ENCODE measurements at places on chromosomes 3 and 15.

GRCh38 chr3:99357131-99357530 is 281.3 kb upstream of the COL8A1 start:
- no peak overlapping the region for H3K27ac ChIP-seq
- no peaks in the 10 kb centered on the region for H3K27me3 ChIP-seq
- no peaks in the 10 kb centered on the region for H3K4me1 ChIP-seq
- DNase-seq: no peak
- H3K36me3 ChIP-seq: no peaks in the 10 kb centered on the region
- H3K4me3 ChIP-seq: no peak overlapping the region

- no peaks in the 10 kb centered on the region for H3K27me3 ChIP-seq
- no peak overlapping the region for H3K4me3 ChIP-seq
- no peaks in the 10 kb centered on the region for H3K36me3 ChIP-seq
- peaks cover 11% of the 10 kb centered on the region for H3K4me1 ChIP-seq
- no peak overlapping the region for H3K27ac ChIP-seq
- DNase-seq: no peak
Measured at GRCh38 chr15:84832448-84833040, 15.4 kb downstream of the ALPK3 start.

DNA sequence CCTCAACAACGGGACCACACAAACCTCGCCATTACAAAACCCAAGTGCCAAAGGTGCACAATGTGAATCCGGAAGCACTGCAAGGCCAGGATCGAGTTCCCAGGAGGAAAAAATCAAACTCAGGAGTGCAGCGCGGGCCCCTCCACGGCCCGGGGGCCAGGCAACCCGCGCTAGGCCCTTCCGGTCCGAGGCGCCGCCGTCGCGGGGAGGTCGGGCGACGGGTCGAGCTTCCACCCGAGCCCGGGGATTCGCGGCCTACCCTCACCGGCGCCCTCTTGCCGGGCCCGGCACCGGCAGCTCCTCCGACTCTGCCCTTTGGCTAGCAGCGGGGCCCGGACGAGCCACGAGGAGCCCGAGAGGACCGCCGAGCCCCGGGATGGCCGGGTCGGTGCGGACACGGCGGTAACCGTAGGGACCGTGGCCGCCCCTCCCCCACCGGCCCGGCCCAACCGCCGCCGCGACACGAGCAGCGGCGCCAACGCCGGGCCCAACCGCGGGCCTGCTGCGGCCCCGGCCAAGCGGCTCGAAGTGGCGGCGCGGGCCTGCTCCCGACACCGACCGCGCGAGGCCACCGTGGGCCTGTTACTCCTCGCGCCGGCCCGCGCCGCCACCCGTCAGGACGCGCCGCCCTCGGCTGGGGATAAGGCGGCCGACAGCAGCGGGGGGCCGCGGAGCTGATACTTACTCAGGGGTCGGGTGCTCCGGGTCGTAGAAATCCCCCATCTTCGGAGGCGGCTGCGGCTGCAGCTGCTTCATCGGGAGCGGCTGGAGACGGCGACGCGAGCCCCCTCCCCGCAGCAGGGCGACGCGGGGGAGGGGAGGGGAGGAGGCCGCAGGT is 525 bp downstream of the SETD2 start:
- no peaks in the 10 kb centered on the region for H3K27me3 ChIP-seq
- peak overlapping the region; percentile 93 for H3K4me3 ChIP-seq
- no peaks in the 10 kb centered on the region for H3K36me3 ChIP-seq

DNA sequence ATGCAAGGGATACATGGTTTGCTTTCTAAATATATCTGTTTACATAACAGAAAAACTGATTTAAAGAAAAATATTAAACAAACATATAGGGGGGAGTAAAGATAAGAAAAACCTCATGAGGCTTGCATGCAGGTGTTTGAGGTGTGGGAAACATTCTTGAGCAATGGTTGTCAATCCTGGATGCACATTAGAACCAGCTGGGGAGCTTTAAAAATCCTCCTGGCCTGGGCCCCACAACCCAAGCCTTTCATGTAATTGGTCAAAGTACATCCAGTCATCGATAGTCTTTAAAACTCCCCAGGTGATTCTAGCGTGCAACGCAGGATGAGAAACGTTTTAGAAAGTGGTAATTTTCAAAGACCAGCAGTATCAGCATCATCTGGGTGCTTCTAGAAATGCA is 18.3 kb downstream of the NMNAT3 start:
- H3K4me1 ChIP-seq: peaks cover 13% of the 10 kb centered on the region
- no peak overlapping the region for H3K27ac ChIP-seq
- H3K36me3 ChIP-seq: no peaks in the 10 kb centered on the region
- no peak overlapping the region for H3K4me3 ChIP-seq

- no peak overlapping the region for H3K4me3 ChIP-seq
- DNase-seq: no peak
- H3K4me1 ChIP-seq: no peaks in the 10 kb centered on the region
- no peaks in the 10 kb centered on the region for H3K36me3 ChIP-seq
Measured at GRCh38 chr3:106025151-106025722, 156.4 kb upstream of the CBLB start.

- no peaks in the 10 kb centered on the region for H3K4me1 ChIP-seq
- H3K36me3 ChIP-seq: no peaks in the 10 kb centered on the region
- no peak overlapping the region for H3K4me3 ChIP-seq
- DNase-seq: no peak
- no peak overlapping the region for H3K27ac ChIP-seq
Measured at GRCh38 chr3:98029083-98029482, 6.0 kb downstream of the GABRR3 start.

GRCh38 chr15:29651476-29652233 is 170.6 kb downstream of the TJP1 start:
- no peak overlapping the region for H3K4me3 ChIP-seq
- no peaks in the 10 kb centered on the region for H3K36me3 ChIP-seq
- no peaks in the 10 kb centered on the region for H3K27me3 ChIP-seq
- DNase-seq: no peak

DNA sequence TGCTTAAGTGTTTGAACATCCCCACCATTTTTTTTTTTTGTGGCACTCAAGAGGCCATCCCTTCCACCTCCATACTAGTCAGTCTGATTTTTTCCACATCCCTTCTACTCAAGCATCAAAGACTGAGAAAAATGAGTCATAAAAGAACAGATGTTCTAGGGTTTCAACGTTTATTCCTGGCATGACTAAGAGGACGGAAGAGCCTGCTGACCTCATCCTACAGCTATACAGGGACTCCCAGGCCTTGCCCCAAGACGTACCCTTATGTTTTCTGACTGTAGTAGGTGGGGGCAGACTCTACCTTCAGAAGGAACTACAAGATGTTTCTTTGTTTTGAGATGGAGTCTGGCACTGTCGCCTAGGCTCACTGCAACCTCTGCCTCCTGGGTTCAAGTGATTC is 3.3 kb upstream of the ITPKA start:
- DNase-seq: no peak
- no peaks in the 10 kb centered on the region for H3K27me3 ChIP-seq
- no peak overlapping the region for H3K4me3 ChIP-seq
- H3K4me1 ChIP-seq: peaks cover 29% of the 10 kb centered on the region
- no peak overlapping the region for H3K27ac ChIP-seq
